ENCODE measurements at places on chromosomes 5 and 9.

DNA sequence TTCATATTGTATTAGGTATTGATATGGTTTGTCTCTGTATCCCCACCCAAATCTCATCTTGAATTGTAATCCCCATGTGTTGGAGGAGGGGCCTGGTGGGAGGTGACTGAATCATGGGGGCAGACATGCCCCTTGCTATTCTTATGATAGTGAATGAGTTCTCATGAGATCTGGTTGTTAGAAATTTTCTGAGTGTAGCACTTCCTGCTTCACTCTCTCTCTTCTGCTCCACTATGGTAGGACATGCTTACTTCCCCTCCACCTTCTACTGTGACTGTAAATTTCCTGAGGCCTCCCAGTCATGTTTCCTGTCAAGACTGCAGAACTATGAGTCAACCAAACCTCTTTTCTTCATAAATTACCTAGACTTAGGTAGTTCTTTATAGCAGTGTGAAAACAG lies 187.4 kb upstream of the SLC24A2 start:
- H3K36me3 ChIP-seq: no peaks in the 10 kb centered on the region
- no peak overlapping the region for H3K4me3 ChIP-seq
- no peaks in the 10 kb centered on the region for H3K4me1 ChIP-seq

DNA sequence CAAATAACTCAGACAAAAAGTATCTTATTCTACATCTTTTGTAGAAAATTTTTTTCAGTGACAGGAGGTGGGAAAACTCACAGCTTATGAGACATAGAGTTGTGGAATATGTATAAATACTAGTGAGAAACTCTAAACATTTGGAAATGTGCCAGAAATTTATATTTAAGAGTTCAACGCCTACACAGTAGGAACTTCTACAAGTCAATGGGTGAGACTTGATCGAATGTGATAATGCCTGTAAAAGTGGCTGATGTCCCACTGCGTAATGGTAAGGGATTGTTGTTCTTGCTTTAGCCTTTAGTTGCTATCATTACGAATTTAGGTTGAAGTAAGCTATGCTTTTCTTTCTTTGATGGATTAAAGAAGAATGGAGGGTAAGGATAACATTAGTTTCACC lies 40.0 kb upstream of the RICTOR start:
- no peak for DNase-seq
- no peak overlapping the region for H3K4me3 ChIP-seq
- no peak overlapping the region for H3K27ac ChIP-seq
- no peaks in the 10 kb centered on the region for H3K27me3 ChIP-seq
- H3K36me3 ChIP-seq: no peaks in the 10 kb centered on the region

DNA sequence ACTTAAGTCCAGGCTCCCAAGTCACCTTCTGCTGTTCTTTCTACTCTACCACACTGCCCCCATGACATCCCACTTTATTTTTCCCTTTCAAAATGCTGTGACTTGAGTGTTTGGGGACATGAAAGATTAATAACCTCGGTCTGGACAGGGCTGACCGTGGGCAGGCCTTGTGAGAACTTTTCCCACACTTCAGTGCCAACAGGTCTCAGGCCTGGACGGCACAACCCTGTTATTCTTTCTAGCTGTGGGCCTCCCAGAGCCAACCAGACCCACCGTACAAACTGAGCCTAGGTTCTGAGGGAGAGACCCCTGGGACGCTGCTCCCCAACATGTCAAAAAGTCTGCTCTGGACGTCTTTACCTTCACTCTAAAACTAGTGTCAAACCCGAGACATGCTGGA lies 153.4 kb downstream of the CEP120 start:
- H3K27ac ChIP-seq: no peak overlapping the region
- H3K27me3 ChIP-seq: no peaks in the 10 kb centered on the region
- H3K36me3 ChIP-seq: no peaks in the 10 kb centered on the region
- no peaks in the 10 kb centered on the region for H3K4me1 ChIP-seq

DNA sequence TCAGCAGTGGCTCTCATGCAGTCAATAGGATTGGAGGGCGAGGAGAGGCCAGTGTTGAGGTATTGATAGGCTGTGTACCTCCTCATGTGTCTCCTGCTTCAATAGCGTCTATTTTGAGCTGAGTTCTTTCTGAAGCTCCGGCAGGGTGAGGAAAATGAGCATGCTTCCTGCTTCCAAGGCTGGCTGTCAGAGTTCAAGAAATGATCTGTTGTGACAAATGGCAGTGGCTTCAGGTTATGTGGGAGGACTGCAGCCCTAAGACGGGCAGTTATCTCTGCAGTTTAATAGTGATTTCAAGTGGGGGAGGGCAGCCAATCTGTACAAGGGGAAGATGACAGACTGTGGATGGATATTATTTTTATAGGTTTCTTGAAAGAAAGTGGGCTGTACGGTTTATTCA lies 54.0 kb upstream of the CXCL14 start:
- no peak overlapping the region for H3K4me3 ChIP-seq
- peaks cover 4% of the 10 kb centered on the region for H3K4me1 ChIP-seq
- peaks cover 9% of the 10 kb centered on the region for H3K27me3 ChIP-seq
- no peak overlapping the region for H3K27ac ChIP-seq

DNA sequence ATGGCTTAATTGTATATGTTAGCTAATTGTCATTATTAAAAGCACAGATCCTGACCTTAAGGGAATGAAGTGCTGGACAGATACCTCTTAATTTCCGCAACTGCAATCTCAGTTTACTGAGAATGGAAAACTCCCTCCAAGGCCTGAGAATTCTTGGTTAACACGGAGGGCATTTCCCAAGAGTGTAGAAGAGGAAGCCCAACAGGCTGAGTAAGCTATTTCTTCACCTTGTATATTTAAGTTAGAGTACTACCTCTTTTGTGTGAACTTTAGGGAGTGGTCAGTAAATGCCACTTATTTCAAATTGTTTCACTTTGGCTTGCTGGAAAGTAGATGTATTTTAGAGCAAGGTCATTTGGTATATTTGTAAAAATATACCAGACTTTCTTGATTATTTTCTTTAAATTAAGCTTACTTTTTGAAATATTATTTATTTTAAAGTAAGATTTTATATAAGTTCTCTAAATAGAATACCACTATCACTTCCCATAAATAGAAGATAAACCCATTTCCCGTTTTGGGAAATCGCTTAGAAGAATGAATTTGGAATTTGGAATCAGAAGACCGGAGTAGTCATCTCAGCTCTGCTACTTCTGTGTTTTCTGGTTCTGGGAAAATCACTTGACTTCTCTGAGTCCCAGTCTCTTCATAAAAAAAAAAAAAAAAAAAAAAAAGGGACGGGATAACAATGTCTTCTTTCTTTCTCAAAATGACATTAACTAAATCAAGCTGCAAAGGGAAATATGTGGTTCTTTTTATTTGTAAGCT lies 26.0 kb upstream of the C9orf72 start:
- H3K27ac ChIP-seq: no peak overlapping the region
- H3K4me3 ChIP-seq: no peak overlapping the region
- no peaks in the 10 kb centered on the region for H3K4me1 ChIP-seq
- no peaks in the 10 kb centered on the region for H3K36me3 ChIP-seq
- DNase-seq: no peak

DNA sequence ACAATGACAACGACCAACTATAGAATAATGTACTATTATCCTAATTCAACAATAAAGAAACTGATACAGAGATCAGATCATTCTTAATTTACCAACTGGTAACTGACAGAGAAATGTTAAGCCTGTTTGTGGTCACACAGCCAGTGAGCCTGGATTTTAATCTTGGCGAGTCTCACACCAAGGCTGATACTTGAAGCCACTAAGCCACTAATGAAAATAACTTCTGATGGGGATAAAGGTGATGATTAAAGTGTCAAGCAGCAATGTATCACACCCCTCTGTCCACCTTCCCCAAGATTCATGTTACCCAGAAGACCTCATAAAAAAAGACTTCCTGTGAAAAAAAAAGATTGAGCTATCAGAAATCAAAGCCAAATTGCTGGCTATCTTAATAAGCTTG lies 350.5 kb downstream of the SPOCK1 start:
- H3K36me3 ChIP-seq: no peaks in the 10 kb centered on the region
- no peak for DNase-seq
- no peak overlapping the region for H3K4me3 ChIP-seq
- peaks cover 16% of the 10 kb centered on the region for H3K4me1 ChIP-seq

GRCh38 chr9:34507556-34507955 lies 15.2 kb downstream of the ENHO start:
- no peaks in the 10 kb centered on the region for H3K36me3 ChIP-seq
- no peak overlapping the region for H3K27ac ChIP-seq
- DNase-seq: no peak
- peaks cover 25% of the 10 kb centered on the region for H3K4me1 ChIP-seq

GRCh38 chr5:133113331-133114061 lies 61.7 kb downstream of the HSPA4 start:
- H3K27me3 ChIP-seq: peaks cover 25% of the 10 kb centered on the region
- DNase-seq: no peak
- no peak overlapping the region for H3K27ac ChIP-seq
- no peak overlapping the region for H3K4me3 ChIP-seq

DNA sequence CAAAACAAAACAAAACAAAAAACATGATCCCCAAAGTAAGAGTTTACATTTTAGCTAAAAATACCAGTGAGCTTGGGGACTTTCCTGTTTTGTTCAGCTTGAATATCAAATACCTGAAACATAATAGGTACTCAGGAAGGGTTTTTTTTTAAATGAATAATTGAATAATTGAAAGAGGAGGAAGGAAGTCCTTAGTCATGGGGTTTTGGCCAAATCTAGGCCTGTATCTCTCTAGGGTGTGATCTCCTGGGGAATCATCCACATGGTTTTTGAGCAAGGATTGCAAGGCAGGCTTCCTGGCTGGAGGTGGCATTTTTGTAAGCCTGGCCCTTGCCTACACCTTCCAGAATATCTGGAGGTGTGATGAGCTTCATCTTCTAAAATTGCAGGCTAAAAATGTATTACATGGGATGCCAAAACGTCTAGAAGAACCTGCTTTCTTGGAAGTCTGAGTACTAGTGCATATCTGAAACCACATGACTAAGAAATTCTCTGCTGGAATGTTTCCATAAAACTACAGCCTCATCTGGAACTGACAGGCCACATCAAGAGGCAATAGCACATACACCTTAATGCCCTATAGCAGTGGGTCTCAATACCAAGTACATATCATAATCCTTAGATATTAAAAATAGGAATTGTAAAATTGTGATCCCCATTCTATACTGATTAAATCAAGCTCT lies 10.4 kb downstream of the C9 start:
- no peaks in the 10 kb centered on the region for H3K27me3 ChIP-seq
- DNase-seq: no peak
- H3K4me3 ChIP-seq: no peak overlapping the region
- H3K27ac ChIP-seq: no peak overlapping the region

- H3K36me3 ChIP-seq: no peaks in the 10 kb centered on the region
- H3K4me3 ChIP-seq: no peak overlapping the region
- H3K27ac ChIP-seq: no peak overlapping the region
- DNase-seq: no peak
These were observed 130.1 kb downstream of the GAPVD1 start for GRCh38 chr9:125391704-125392103.

DNA sequence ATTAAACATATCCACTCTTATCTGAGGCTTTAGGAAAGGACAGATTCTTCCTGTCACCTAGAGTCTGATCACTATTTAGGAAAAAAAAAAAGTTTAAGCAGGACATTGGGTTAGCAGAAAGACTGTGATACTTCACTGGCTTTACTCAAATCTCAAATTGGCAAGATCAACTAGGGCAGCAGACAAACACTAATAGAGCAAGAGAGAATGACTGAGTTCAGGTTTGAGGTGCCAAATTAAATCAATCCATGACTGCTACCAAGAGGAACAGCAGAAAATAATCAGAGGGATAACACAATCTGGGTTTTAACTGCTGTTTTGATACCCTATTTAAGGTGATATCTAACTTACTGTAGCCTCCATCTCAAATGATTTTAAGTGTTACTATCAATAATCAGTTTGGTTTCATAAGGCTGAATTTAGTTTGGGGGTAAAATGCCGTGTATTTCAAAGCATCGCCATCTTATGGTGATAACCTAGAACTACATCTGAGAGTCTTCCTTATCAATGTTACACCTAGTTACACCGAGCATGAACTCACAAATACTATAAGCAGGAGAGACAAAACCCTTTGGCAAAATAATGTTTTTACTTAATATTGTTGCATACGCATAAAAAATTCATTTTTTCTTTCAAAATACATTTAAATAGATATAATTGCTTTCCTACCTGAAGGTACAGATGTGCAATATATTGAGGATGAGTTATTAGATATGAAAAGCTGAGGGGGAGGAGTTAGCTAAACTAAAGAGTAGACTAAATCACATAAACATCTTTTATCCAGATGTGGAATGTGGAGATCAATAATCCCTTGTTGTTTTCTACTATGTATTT lies 286.4 kb upstream of the CDH12 start:
- H3K36me3 ChIP-seq: no peaks in the 10 kb centered on the region
- peak; percentile 24 for DNase-seq
- no peaks in the 10 kb centered on the region for H3K4me1 ChIP-seq
- no peak overlapping the region for H3K4me3 ChIP-seq

- DNase-seq: no peak
- H3K36me3 ChIP-seq: peaks cover 7% of the 10 kb centered on the region
- H3K27me3 ChIP-seq: no peaks in the 10 kb centered on the region
- no peak overlapping the region for H3K4me3 ChIP-seq
These were observed 79.1 kb downstream of the AOPEP start for GRCh38 chr9:94805585-94805984.

DNA sequence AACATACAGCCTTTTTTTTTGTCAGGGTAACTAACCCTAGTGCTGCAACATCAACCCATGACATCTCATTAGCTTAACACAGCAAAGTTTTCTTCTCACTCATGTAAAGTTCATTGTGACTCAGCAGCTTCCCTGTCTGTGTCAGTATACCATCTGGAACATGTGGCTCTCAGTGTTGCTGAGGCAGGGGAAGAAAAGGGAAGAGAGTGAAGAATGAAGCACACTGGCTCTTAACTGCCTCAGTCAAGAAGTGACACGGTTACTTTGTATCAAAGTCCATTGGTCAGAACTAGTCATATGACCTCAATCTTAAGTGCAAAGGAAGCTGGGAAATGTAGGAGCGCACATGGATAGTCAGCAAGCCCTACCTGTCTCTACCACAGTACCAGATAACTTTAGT lies 185.0 kb upstream of the ELL2 start:
- H3K27me3 ChIP-seq: no peaks in the 10 kb centered on the region
- no peak overlapping the region for H3K4me3 ChIP-seq
- no peaks in the 10 kb centered on the region for H3K36me3 ChIP-seq
- H3K27ac ChIP-seq: no peak overlapping the region
- DNase-seq: no peak
- no peaks in the 10 kb centered on the region for H3K4me1 ChIP-seq

DNA sequence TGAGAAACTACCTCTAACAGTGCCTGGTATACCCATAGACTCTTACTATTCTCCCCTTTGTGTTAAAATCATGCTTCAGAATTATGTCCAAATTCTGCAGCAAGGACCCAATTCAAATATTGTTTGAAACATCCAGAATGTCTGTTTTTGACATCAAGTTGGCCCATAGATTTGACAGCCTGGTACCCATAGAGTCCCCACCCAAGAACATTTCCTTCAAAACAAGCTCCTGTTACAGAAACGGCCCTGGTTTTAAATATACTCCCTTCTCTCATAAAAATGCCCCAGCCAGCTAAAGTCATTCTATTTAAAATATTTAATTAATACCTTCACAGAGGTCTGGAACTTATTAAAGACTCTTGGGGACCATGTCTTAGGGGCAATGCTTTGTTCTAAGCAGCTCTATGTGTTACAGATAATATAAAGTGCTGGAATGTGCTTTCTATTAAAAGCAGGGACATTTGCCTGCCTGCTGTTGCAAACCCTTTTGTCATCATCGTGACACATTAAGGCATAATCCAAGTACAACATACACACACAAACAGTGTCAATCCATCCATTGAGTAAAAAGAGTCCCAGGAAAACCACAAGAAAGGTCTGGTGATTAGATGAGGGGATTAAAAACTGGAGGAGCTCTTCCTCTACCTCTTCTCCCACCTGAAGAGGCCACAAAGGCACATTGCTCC lies 321.7 kb downstream of the MLLT3 start:
- no peak overlapping the region for H3K27ac ChIP-seq
- no peak overlapping the region for H3K4me3 ChIP-seq

Measured in neuronal stem cell (in vitro differentiated cells).